ENCODE measurements at places on chromosomes 2 and 18.

- DNase-seq, result no peak
Measured at GRCh38 chr2:129375632-129376425, 603.6 kb upstream of the RAB6C start.

DNA sequence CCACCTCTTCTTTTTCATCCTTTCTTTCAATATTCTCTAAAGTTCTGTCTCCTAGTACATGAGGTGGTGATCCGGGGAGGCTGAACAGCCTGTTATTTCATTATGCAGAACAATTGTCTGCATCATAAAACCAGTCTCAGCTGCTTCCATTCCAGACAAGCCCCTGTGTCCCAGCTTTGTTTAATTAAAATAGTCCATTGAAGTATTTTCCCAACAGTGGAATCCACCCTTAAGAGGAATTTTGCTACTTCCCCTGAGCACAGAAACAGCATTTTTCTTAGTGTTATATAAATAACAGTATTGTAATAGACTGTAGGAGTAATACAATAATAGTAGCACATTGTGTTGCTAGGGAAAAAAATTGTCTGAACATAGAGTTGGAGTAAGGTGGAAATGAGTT lies 395.4 kb upstream of the TCF4 start:
- no peak for DNase-seq

DNA sequence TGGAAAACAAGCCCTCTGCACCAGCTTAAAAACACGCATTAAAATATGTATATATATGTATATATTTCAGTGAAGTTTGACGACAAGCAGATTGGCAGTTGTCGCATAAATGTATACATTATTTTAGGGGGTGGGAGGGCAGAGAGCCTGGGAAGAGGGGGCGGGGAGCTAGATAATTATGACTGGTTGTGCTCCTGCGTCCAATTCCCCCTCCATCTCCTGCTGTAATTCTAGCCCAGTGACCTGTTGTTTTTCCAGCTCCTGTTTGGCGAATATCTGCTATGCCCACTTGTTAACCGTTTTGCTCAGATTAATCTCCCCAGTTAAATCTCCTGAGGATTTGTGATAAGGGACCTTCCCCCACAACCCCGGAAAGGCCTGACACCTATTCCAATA lies 656 bp downstream of the UNC80 start:
- no peak for DNase-seq

DNA sequence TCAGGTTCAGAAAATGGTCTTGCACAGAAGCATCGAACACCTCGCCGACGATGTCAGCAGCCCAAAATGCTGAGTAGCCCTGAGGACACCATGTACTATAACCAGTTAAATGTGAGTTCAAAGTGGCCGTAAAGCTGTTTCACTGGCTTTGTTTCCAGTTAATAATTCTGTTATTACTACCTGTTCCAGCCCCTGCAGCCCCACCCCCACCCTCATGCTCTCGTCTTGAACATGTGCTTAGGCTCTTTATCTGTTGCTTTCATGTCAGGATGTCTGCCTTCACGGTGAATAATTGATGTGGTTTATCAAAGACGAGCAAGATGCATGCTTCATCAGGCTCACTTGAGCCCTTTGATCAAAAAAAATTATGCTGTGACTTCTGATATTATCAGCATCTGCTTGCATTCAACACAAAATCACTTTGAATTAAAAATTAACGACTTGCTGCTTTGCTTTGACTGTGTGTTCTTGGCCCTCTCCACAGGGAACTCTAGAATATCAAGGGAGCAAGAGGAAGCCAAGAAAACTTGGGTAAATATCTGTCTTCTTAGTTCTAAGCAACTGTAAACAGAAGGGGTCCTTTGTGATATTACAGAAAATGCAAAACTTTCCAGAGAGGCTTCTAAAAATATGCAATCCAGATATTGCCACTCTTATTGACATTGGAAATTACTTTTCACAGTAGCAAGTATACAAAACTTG lies 63.4 kb upstream of the SP5 start:
- no peak for DNase-seq
